Activated B cell treated with CpG ODN at 0.5 μM for 24 hours (primary cell): ENCODE measurements at places on chromosomes 2 and 18. TPM values are rescaled to one million over a fixed set of nuclear protein-coding genes. Genes with fewer than 3 reads are reported as not detected.

DNA sequence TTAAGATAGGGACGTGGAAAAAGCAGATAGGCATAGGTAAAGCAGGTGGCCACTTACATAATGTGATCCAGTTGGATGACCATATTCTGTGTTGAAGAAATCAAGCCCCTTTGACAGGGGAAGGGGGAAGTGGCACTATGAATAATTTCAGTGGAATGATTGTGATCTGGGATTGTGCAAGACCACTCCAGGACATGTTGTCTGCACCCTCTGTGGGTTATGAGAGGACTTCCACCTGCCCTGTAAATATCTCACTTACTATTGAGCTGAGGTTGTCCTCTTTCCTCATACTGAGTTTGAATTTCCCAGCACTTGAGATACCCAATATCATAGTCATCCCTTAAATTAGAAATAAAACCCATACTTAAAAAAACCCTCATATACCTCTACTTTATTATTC lies 220.7 kb downstream of the IRS1 start:
- DNase-seq = no peak

GRCh38 chr18:76307293-76307690 lies 187.8 kb downstream of the ZNF516 start:
- no peak for DNase-seq

The OSR1 gene
- not detected in 2 replicates for total RNA-seq

DNA sequence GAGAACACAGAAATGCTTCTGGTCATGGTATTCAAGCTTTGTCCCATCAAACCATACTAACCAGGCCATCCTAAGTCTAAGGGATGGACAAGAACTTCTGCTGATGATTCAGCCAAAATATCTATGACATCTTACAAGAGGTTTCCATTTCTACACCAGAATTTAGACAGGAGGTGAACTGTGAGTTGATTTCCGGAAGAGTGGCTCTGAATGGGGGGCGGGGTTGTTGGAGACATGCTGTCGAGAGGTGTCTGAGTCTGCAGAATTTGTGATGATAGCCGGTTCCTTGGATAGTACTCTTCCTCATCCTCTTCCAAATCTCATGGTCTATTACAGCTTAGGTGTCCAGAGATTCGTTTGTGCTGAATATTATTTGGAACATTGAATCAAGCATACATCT lies 408.7 kb upstream of the TCF4 start:
- no peak for DNase-seq

The CHRNG gene
- not detected in 2 replicates for total RNA-seq

The KIF1A gene
- not detected in 2 replicates for total RNA-seq

GRCh38 chr2:203565076-203565475 lies 30.0 kb upstream of the RAPH1 start:
- no peak for DNase-seq

DNA sequence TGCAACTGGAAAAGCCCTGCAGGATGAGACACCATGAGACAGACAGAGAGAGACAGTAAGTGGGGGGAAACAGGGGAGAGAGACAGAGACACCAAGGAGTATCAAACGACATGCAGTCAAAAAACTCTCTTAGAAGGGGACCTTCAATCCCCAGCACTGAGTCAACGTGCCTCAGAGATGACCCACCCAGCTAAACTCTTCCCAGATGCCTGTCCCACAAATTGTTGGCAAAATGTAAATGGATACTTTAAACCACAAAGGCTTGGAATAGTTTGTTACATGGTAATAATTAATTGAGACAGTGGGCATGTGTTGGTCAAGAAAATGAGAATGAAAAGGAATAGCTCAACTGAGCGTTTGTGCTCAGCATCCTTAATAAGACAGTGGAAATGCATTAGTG lies 98.3 kb downstream of the GRB14 start:
- no peak for DNase-seq

The AQP12B gene
- total RNA-seq = not detected in 2 replicates

- no peak for DNase-seq
Measured at GRCh38 chr2:28334527-28334894, 58.1 kb upstream of the FOSL2 start.

GRCh38 chr2:28137221-28137620 lies 246.7 kb downstream of the BABAM2 start:
- DNase-seq = no peak

GRCh38 chr2:212465456-212465855 lies 73.1 kb downstream of the ERBB4 start:
- DNase-seq = no peak

GRCh38 chr2:207491956-207492355 lies 37.8 kb upstream of the CREB1 start:
- no peak for DNase-seq

GRCh38 chr18:58761241-58761969 lies 90.1 kb downstream of the MALT1 start:
- no peak for DNase-seq
